ENCODE measurements at places on chromosomes 7 and 10. TPM values are rescaled to one million over a fixed set of nuclear protein-coding genes. Genes with fewer than 3 reads are reported as not detected.

Gene GATA3
- 0.52 TPM for total RNA-seq

Gene FAM25C
- total RNA-seq, result not detected

Gene CRTAC1
- total RNA-seq, result 3.5 TPM

Gene GOLGA7B
- total RNA-seq, result 1.3 TPM

Gene HEPACAM2
- not detected for total RNA-seq

Gene DUS4L
- total RNA-seq, result 7.2 TPM

Gene SUPV3L1
- total RNA-seq, result 27.2 TPM

Gene SAP25
- total RNA-seq, result not detected

Gene OR2A5
- total RNA-seq, result not detected

Gene RAB19
- not detected for total RNA-seq

Data from right atrium auricular region (tissue), 2 donors.